Aorta (tissue), 5 donors: ENCODE measurements at places on chromosomes 5 and 9. TPM values are rescaled to one million over a fixed set of nuclear protein-coding genes. Genes with fewer than 3 reads are reported as not detected.
A peak's percentile ranks its signal among the peaks of the same experiment; 100 is the strongest.

Gene HTR4
- total RNA-seq, result not detected

Gene NR4A3
- 12.8 TPM for total RNA-seq

Gene SLC36A2
- not detected for total RNA-seq

Gene IFNA13
- not detected for total RNA-seq

Gene STC2
- total RNA-seq, result 4.9 TPM

Gene ECSCR
- total RNA-seq, result 51.3 TPM

Gene TXNDC8
- total RNA-seq, result not detected

Gene FAM221B
- total RNA-seq, result not detected

Gene TNPO1
- total RNA-seq, result 113 TPM

Gene XRCC4
- total RNA-seq, result 10.7 TPM

DNA sequence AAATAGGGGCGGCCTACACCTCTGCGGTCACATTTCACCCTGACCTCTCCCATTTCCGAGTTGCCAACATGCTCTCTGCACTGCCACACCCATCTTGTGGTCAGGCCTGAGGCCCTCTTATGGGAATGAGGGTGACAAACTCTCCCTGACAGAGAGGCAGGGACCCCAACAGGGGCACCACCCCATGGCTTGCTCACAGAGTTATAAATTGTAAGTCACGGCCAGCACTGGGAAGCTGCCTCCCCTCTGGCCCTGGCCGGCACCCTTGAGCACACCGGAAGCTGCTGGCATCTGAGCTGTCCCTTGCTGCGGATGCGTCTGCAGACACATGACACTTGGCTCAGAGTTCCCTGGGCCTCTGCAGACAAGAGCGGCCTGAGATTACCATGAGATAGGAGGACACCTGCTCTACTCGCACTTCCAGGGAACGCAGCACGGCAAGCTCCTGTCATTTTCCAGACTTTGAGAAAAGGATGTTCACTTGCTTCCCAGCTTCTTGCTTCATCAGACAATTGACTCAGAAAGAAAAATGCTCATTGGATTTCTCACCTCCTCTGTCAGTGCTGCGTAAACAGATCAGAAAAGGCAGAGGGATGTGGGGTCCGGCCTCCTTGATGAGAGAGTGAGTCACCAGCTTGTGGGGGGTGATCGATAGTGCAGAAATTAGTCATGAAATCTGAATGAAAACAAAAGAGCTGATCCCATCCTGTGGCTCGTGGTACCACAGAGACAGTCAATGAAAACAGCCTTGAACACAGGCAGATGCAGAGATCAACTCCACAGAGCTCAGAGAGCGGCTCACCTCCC is 269.8 kb downstream of the SYK start:
- peak overlapping the region; percentile 28 for H3K27ac ChIP-seq
- no peak for DNase-seq
- H3K27me3 ChIP-seq, result no peaks in the 10 kb centered on the region
- no peaks in the 10 kb centered on the region for H3K36me3 ChIP-seq
- H3K4me1 ChIP-seq, result no peaks in the 10 kb centered on the region
- H3K4me3 ChIP-seq, result no peak overlapping the region

GRCh38 chr5:55172937-55173686 is at the start of gene CDC20B:
Gene CDC20B (minus strand): TSS chr5:55173177. CDS start chr5:55173000, 177 bp downstream.
- H3K4me3 ChIP-seq, result peak within 1 kb of the TSS; percentile 53
- H3K4me1 ChIP-seq, result no peaks in the 10 kb centered on the region
- peak; percentile 75 for DNase-seq
- H3K36me3 ChIP-seq, result no peaks in the 10 kb centered on the region

DNA sequence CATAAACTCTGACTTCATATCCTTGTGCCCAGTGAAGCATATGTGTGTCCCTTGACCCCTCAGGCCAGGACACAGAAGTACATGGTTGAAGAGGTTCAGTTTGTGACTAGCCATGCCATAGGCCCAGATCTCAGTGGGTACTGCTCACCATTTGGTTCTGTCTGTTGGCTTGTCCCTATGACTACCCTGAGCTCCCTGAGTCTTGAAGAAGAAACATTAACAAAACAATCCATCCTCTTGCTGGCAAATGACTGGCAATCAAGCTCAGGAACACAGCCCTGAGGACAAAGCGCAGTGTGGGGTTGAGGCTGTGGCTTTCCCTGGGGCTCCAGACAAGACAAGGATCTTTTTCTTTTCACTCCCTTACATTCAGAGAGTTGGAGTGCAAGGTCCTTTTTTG is 46.3 kb downstream of the TNFAIP8 start:
- no peaks in the 10 kb centered on the region for H3K36me3 ChIP-seq
- H3K27me3 ChIP-seq, result no peaks in the 10 kb centered on the region
- H3K27ac ChIP-seq, result no peak overlapping the region
- no peak for DNase-seq
- no peak overlapping the region for H3K4me3 ChIP-seq

GRCh38 chr9:134775081-134775951 is 105.3 kb upstream of the FCN2 start:
- H3K4me1 ChIP-seq, result no peaks in the 10 kb centered on the region
- DNase-seq, result no peak
- H3K27me3 ChIP-seq, result no peaks in the 10 kb centered on the region
- no peaks in the 10 kb centered on the region for H3K36me3 ChIP-seq

DNA sequence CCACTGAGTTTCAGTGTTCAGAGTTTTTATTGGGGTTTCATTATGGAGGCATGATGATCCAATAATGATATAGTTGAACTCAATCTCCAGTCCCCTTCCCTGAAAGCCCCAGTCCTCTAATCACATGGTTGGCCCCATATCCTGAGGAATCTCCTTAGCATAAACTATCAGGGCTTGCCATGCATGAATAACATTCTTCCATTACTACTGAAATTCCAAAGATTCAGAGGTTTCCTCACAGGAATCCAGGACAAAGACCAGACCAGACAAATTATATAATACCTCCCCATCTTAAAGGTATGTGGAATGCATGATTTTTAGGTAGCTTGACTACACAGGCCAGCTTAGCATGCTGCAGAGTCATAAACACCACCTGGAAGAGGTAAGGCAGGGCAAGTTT is 15.5 kb upstream of the LRRTM2 start:
- no peak overlapping the region for H3K27ac ChIP-seq
- H3K4me3 ChIP-seq, result no peak overlapping the region
- peaks cover 7% of the 10 kb centered on the region for H3K36me3 ChIP-seq
- no peak for DNase-seq

DNA sequence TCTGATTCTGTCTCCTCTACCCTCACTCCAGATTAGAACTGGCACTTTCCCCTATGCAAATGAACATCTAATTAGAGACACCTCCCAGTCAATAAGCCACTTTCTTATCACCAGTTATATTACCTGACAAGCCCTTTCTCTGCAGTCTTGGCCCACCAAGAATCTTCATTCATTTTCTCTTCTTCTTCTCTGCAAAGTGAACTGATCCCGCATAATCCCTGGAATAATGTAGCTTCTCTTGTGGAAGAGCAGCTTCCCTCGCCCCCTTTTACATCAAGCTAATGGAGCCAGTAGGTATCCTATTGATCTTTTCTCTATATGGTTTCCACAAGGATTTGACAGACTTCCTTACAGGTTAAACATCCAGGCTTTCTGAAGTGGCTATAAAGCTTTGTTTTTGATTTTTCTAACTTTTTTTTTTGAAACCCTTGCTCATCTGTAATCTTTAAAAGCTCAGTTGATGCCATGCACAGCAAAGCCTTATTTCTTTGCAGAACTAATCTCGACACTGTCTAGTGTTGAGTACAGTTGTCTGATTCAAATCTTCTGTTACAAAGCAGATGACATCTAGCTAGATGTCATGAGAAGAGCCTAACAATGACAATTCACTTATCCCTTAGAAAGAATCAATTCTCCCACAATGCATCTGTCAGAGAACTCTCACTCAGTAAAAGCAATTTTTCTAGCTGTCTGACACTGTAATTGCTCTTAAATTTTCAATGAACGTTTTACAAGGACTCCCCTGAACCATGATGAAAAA is 281.4 kb downstream of the ISL1 start:
- H3K27me3 ChIP-seq, result no peaks in the 10 kb centered on the region
- no peaks in the 10 kb centered on the region for H3K4me1 ChIP-seq
- no peaks in the 10 kb centered on the region for H3K36me3 ChIP-seq
- no peak for DNase-seq

- no peak overlapping the region for H3K27ac ChIP-seq
- DNase-seq, result no peak
- H3K4me1 ChIP-seq, result no peaks in the 10 kb centered on the region
- no peaks in the 10 kb centered on the region for H3K36me3 ChIP-seq
These were observed 81.3 kb upstream of the PRR16 start for GRCh38 chr5:120382833-120383232.

GRCh38 chr9:16138561-16139491 is 586.0 kb downstream of the CCDC171 start:
- no peak overlapping the region for H3K4me3 ChIP-seq
- H3K27ac ChIP-seq, result no peak overlapping the region
- no peaks in the 10 kb centered on the region for H3K36me3 ChIP-seq
- peak; percentile 80 for DNase-seq
- no peaks in the 10 kb centered on the region for H3K27me3 ChIP-seq

- no peak overlapping the region for H3K27ac ChIP-seq
- peak; percentile 79 for DNase-seq
- no peak overlapping the region for H3K4me3 ChIP-seq
- no peaks in the 10 kb centered on the region for H3K4me1 ChIP-seq
- no peaks in the 10 kb centered on the region for H3K36me3 ChIP-seq
These were observed 87.7 kb downstream of the ENTREP1 start for GRCh38 chr9:69412741-69413150.

DNA sequence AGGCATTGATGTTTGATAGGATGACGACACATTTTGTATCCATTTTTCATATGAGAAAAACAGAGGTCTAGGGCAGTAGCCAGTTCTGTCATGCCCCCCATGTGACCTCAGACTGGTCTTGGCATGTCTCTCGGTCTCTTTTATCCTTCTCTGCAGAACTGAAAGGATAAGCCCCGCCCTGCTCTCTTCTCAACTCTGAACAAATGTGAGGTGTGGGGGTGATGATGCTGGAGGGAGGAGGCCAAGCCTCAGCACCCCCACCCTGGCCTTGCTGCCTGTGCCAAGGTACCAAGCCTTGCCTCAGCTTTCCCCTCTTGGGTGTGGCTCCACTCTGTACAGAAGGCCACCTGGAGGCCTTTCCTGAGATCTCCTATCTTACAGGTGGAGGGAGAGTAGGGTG is 19.5 kb upstream of the CRB2 start:
- no peak overlapping the region for H3K4me3 ChIP-seq
- H3K27ac ChIP-seq, result no peak overlapping the region
- no peaks in the 10 kb centered on the region for H3K4me1 ChIP-seq

DNA sequence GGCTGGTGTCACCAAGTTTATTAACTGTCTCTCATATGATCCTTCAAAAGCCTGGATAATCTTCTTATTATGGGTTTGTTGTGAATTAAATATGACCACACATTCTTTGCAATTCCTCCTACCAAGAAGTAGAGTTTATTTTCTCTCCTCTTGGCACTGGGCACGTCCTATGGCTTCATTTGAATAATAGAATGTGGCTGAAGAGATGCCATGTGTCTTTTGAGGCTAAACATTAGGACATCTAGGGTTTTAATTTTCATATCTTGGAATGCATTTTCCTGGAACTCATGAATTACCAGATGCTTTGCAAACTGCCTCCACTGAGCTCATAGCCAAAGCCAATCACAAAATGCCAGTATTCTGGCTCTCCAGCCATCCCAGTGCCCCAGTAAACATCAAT is 19.9 kb upstream of the SCGB3A2 start:
- H3K27me3 ChIP-seq, result no peaks in the 10 kb centered on the region
- no peak for DNase-seq
- no peaks in the 10 kb centered on the region for H3K36me3 ChIP-seq
- H3K4me3 ChIP-seq, result no peak overlapping the region
- H3K4me1 ChIP-seq, result no peaks in the 10 kb centered on the region
- no peak overlapping the region for H3K27ac ChIP-seq

GRCh38 chr5:96036301-96036700 is 74.7 kb upstream of the ELL2 start:
- no peak overlapping the region for H3K27ac ChIP-seq
- no peak overlapping the region for H3K4me3 ChIP-seq
- H3K27me3 ChIP-seq, result no peaks in the 10 kb centered on the region
- DNase-seq, result no peak
- peaks cover 2% of the 10 kb centered on the region for H3K4me1 ChIP-seq
- H3K36me3 ChIP-seq, result no peaks in the 10 kb centered on the region

DNA sequence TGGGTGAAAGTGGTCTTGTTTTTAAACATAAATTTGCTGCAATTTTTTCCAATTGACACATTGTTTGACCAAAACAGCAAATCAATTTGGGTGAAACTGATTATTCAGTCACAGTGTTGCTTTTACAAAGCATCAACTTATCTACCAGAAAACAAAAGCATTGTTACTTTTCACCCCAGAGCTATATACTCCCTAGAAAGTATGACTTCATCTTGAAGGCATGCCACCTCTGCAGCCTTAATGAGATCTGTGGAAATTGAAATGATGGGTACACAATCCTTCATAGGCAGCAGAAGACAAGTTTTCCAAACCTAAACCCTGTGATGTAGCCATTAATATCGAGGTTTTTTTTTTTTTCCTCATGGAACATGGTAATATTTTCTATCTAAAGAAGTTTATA is 615.9 kb downstream of the CHSY3 start:
- H3K4me1 ChIP-seq, result no peaks in the 10 kb centered on the region
- H3K4me3 ChIP-seq, result no peak overlapping the region
- no peak overlapping the region for H3K27ac ChIP-seq
- H3K27me3 ChIP-seq, result no peaks in the 10 kb centered on the region

DNA sequence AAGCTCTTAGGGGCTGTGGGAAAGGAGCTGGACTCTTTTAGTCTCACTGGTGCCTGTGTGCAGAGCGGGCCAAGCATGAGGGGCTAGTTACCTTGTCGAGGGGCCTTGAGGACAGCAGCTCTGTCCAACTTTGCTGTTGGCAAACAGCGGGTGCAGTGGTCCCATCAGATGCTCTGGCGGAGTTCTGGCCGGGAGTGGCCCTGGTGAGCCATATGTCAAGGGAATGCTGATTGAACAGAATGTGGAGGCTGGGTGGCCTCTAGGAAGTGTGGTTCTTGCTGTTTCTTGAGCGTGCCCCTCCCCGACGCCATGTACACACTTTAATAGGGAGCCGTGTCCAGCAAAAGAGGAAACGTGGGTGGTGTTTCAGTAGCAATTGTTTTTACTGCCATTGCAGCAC is 3.6 kb upstream of the ADAMTS2 start:
- H3K4me3 ChIP-seq, result no peak overlapping the region
- H3K4me1 ChIP-seq, result no peaks in the 10 kb centered on the region
- DNase-seq, result no peak
- no peak overlapping the region for H3K27ac ChIP-seq
